ENCODE measurements at places on chromosomes 6 and 20. TPM values are rescaled to one million over a fixed set of nuclear protein-coding genes. Genes with fewer than 3 reads are reported as not detected.

RIPOR2 gene
- 0.38 TPM for polyA plus RNA-seq

QKI gene
- 12.0 TPM for polyA plus RNA-seq

DNA sequence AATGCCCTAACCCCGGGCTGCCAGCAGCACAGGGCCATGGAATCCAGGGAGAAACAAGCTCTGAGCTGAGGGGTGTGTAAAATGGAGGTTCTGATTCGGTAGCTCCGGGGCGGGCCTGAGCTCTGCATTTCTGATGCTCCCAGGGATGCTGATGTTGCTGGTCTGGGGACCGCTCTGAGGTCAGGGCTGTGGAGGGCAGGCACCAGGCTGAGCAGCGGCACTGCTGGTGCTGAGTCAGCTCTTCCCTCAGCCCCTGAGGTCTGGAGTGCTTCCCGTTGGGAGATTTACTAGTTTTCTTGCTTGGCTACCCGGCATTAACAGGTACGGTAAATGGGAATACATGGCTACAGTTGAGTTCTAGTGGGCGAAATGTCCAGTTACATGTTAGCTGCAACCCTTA, 18.6 kb upstream of the CST3 start:
- DNase-seq, result no peak
- no peak overlapping the region for H3K4me3 ChIP-seq
- no peaks in the 10 kb centered on the region for H3K36me3 ChIP-seq
- no peaks in the 10 kb centered on the region for H3K27me3 ChIP-seq
- H3K27ac ChIP-seq, result no peak overlapping the region

DNA sequence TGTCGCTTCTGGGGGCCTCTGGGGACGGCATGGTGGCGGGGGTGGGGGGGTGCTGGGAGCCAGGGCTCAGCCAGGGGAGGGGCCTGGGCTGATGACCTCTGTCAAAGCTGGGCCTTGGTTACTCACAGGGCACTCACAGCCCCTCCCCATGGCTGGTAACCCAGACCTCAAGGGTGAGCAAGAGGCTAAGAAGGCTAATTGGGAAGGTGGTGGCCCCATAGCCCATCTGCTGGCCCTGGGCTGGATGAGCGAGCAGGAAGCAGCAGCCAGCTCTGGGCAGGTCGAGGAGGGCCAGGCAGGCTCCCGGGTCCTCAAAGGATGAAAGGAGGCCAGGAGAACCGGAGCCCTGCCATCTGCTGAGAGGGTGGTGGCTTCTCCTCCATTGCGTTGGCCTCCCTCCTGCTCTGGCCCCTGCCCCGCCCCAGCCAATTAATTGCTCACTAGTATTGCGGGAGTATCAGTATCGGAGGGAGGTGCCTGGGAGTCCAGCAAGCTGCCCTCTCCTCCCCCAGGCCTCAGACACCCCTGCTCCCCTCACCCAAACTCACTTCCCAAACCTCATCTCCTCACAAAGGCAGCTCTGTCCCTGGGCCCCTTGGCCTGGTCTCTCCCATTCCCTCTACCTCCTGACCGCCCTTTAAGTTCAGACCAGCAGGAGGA, 1.0 kb upstream of the CDSN start:
- no peaks in the 10 kb centered on the region for H3K36me3 ChIP-seq
- H3K27me3 ChIP-seq, result no peaks in the 10 kb centered on the region
- DNase-seq, result no peak
- H3K4me1 ChIP-seq, result no peaks in the 10 kb centered on the region
